ENCODE measurements at places on chromosomes 2 and 18.
A peak's percentile ranks its signal among the peaks of the same experiment; 100 is the strongest.

GRCh38 chr2:105134081-105134480 lies 96.2 kb downstream of the MRPS9 start:
- no peak for DNase-seq
- no peaks in the 10 kb centered on the region for H3K36me3 ChIP-seq
- no peak overlapping the region for H3K27ac ChIP-seq
- H3K4me3 ChIP-seq, result no peak overlapping the region
- H3K27me3 ChIP-seq, result no peaks in the 10 kb centered on the region
- no peaks in the 10 kb centered on the region for H3K4me1 ChIP-seq

- H3K27ac ChIP-seq, result peak overlapping the region; percentile 95
- H3K4me3 ChIP-seq, result no peak overlapping the region
- peaks cover 10% of the 10 kb centered on the region for H3K27me3 ChIP-seq
- no peaks in the 10 kb centered on the region for H3K36me3 ChIP-seq
- peaks cover 82% of the 10 kb centered on the region for H3K4me1 ChIP-seq
These were observed 131.4 kb upstream of the SLC1A4 start for GRCh38 chr2:64857581-64858471.

- no peaks in the 10 kb centered on the region for H3K27me3 ChIP-seq
- no peaks in the 10 kb centered on the region for H3K4me1 ChIP-seq
- DNase-seq, result no peak
- H3K27ac ChIP-seq, result no peak overlapping the region
- peaks cover 94% of the 10 kb centered on the region for H3K36me3 ChIP-seq
These were observed 34.6 kb downstream of the TGFBRAP1 start for GRCh38 chr2:105294844-105295481.

- peaks cover 8% of the 10 kb centered on the region for H3K4me1 ChIP-seq
- no peak overlapping the region for H3K4me3 ChIP-seq
- H3K36me3 ChIP-seq, result peaks cover 9% of the 10 kb centered on the region
- H3K27me3 ChIP-seq, result no peaks in the 10 kb centered on the region
- DNase-seq, result no peak
These were observed 8.2 kb downstream of the SMARCAL1 start for GRCh38 chr2:216420367-216421101.

- DNase-seq, result no peak
- no peak overlapping the region for H3K4me3 ChIP-seq
- no peaks in the 10 kb centered on the region for H3K27me3 ChIP-seq
- peaks cover 59% of the 10 kb centered on the region for H3K4me1 ChIP-seq
- H3K27ac ChIP-seq, result peak overlapping the region; percentile 87
- peaks cover 33% of the 10 kb centered on the region for H3K36me3 ChIP-seq
These were observed 26.8 kb downstream of the PLEK start for GRCh38 chr2:68391869-68392268.

GRCh38 chr2:2000724-2001061 lies 256.4 kb upstream of the PXDN start:
- no peak overlapping the region for H3K4me3 ChIP-seq
- H3K27ac ChIP-seq, result no peak overlapping the region
- no peaks in the 10 kb centered on the region for H3K27me3 ChIP-seq
- H3K36me3 ChIP-seq, result no peaks in the 10 kb centered on the region
- DNase-seq, result no peak
- no peaks in the 10 kb centered on the region for H3K4me1 ChIP-seq

- no peak overlapping the region for H3K4me3 ChIP-seq
- H3K36me3 ChIP-seq, result no peaks in the 10 kb centered on the region
- DNase-seq, result no peak
These were observed 1186.8 kb upstream of the CELF4 start for GRCh38 chr18:38752430-38752829.

- no peak overlapping the region for H3K4me3 ChIP-seq
- H3K4me1 ChIP-seq, result no peaks in the 10 kb centered on the region
- H3K27ac ChIP-seq, result no peak overlapping the region
These were observed 8.3 kb upstream of the ASB1 start for GRCh38 chr2:238418196-238418998.

GRCh38 chr2:40120026-40120425 lies 331.9 kb downstream of the SLC8A1 start:
- H3K4me1 ChIP-seq, result no peaks in the 10 kb centered on the region
- no peak overlapping the region for H3K4me3 ChIP-seq
- H3K36me3 ChIP-seq, result no peaks in the 10 kb centered on the region
- no peak for DNase-seq
- H3K27me3 ChIP-seq, result no peaks in the 10 kb centered on the region
- no peak overlapping the region for H3K27ac ChIP-seq

- no peaks in the 10 kb centered on the region for H3K36me3 ChIP-seq
- H3K27me3 ChIP-seq, result no peaks in the 10 kb centered on the region
- H3K4me3 ChIP-seq, result no peak overlapping the region
These were observed 262.1 kb downstream of the LPIN1 start for GRCh38 chr2:12008425-12009061.

- no peak overlapping the region for H3K4me3 ChIP-seq
- no peaks in the 10 kb centered on the region for H3K36me3 ChIP-seq
- H3K27me3 ChIP-seq, result no peaks in the 10 kb centered on the region
- H3K4me1 ChIP-seq, result no peaks in the 10 kb centered on the region
These were observed 244.1 kb downstream of the SH3BP4 start for GRCh38 chr2:235195921-235196320.

- no peak overlapping the region for H3K27ac ChIP-seq
- DNase-seq, result no peak
These were observed 64.0 kb downstream of the ODC1 start for GRCh38 chr2:10383960-10384734.

DNA sequence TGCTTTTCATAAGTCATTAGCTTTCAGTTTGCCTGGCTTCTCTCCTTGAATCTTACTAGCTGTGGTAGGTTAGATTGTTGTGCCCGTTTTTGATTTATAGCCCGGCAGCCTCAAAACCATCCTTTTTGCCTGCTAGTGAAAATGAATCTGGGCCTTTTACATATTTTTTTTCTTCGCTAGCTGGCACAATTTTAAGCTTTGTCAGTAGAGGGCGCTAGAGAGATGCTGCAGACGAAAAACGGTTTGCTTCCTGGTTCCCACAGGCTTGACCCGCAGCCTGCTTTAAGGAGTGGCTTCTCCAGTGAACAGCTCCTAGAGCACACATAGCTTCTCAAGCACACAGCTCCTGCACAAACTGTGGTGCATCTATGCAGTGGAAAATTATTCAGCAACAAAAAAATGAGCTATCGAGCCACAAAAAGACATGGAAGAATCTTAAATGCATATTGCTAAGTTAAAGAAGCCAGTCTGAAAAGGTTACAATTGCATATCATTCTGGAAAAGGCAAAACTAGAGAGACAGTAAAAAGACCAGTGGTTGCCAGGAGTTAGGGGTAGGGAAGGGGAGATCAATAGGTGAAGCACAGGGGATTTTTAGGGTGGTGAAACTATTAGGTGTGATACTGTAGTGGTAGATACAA lies 47.9 kb downstream of the E2F6 start:
- no peak for DNase-seq
- no peak overlapping the region for H3K4me3 ChIP-seq
- H3K27me3 ChIP-seq, result no peaks in the 10 kb centered on the region
- H3K4me1 ChIP-seq, result no peaks in the 10 kb centered on the region

DNA sequence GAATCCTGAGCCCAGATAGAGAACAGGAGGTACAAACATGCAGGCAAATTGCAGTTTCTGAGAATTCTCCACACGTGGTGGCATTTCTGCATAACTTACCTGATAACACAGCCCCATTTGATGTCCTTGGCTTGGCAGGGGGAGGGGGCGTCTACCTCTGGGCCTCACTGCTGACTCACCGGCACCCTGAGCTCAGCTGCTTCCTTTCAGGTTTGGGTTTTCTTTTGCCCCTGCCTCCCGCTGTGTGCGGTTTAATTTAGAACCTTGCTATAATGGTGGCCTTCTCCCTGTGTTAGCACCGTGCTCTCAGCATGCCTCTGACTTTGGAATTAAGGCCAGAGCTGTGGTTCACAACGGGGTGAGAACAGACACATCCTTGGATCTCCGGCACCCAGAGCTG lies 4.4 kb downstream of the CTIF start:
- no peaks in the 10 kb centered on the region for H3K36me3 ChIP-seq
- H3K27ac ChIP-seq, result no peak overlapping the region
- no peak for DNase-seq
- H3K27me3 ChIP-seq, result no peaks in the 10 kb centered on the region
- peaks cover 24% of the 10 kb centered on the region for H3K4me1 ChIP-seq

DNA sequence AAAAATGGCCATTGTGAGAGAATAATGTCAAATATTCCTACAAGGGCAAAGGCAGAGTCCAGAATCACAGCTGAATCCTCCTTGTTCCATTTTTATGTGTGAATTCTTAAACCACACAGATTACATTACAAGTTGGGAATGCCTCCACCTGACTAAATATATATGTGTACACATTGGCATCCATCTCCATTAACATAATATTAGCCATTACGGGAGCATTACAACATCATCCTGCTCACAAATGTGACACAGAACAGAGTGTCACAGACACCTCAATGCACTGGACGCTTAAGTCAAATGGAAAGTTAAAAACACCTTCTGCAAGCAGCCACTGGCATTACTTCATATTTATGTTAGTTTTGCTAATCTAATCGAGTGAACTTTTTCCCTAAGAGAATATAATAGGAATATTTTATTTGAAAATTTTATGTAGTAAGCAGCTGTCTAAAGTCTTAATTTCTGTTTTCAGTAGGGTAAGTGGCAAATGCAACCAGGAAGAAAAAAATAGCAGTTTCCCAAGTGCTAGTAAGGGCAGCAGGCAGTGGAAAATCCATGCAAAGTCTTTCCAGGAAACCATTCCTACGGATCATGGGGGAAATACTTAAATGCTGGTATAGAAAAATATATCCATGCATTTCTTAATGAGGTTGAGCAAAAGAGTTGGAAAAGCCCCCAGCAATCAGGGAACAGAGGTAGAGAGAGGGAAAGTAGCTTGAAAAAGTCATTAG lies 255.6 kb downstream of the OSR1 start:
- H3K27ac ChIP-seq, result no peak overlapping the region
- no peaks in the 10 kb centered on the region for H3K27me3 ChIP-seq
- H3K4me3 ChIP-seq, result no peak overlapping the region
- H3K4me1 ChIP-seq, result no peaks in the 10 kb centered on the region
- no peaks in the 10 kb centered on the region for H3K36me3 ChIP-seq
- no peak for DNase-seq

DNA sequence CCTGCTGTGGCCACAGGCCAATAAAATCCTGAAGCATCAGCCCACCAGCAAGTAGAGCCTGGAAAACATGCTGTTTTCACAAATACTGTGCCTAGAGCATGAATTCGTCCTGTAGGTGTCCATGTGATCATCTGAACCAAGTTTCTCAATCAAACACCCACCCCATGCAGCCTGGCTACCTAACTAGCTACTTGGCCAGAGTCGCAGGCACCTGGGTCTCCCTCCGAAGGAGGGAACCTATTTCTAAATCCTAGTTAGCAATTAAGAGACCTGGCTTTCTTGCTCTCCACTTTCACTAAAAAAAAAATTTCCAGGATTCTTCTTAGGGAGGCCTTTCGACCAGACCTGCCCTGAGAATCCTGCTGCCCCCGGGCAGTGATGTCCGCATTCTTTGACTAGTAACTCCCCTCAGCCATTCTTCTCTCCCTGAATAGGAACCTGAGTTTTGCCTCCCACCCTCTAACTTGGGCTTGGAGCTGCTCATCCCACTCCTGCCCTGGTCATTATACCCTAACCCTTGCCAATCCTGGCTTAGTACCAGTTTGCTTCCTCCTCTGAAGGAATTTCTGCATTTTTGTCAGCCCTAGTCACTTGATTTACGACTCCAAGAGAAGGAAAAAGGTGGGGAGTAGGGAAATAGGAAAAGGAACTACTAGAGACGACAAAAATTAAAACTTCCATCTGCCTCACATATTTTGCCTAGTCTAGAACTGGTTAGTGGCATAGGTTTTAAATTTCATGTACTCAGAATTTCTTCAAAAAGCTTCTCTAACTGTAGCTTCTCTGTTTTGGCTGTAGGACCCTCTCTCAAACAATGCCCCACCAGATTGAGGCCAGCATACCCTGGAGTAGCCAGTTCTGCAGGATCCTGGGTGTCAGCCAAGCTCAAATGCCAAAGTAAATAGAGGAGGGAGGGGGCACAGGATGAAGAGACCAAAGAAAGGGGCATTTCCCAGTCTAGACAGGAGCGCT lies 25.4 kb upstream of the TANK start:
- DNase-seq, result no peak
- no peaks in the 10 kb centered on the region for H3K36me3 ChIP-seq
- no peaks in the 10 kb centered on the region for H3K27me3 ChIP-seq
- peaks cover 34% of the 10 kb centered on the region for H3K4me1 ChIP-seq
- H3K27ac ChIP-seq, result peak overlapping the region; percentile 86
- no peak overlapping the region for H3K4me3 ChIP-seq

DNA sequence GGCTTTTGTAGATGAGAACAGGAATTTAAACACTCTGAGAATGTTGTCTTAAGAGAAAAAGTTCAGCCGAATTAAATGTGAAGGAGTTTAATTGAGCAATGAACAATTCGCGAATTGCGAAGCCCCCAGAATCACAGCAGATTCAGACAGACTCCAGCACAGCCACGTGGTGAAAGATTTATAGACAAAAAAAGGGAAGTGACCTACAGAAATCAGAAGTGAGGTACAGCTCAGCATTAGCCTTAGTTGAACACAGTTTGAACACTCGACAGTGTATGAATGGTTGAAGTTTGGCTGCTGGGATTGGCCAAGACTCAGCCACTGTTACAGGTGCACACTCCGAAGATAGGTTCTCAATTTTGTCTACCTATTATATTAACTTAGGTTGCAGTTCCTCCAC lies 264.0 kb upstream of the CHST9 start:
- no peak overlapping the region for H3K27ac ChIP-seq
- no peak overlapping the region for H3K4me3 ChIP-seq
- no peaks in the 10 kb centered on the region for H3K36me3 ChIP-seq
- peaks cover 8% of the 10 kb centered on the region for H3K4me1 ChIP-seq
- no peak for DNase-seq
- H3K27me3 ChIP-seq, result no peaks in the 10 kb centered on the region

- no peaks in the 10 kb centered on the region for H3K36me3 ChIP-seq
- DNase-seq, result no peak
- peak overlapping the region; percentile 59 for H3K27ac ChIP-seq
- no peaks in the 10 kb centered on the region for H3K27me3 ChIP-seq
- H3K4me3 ChIP-seq, result no peak overlapping the region
- H3K4me1 ChIP-seq, result peaks cover 14% of the 10 kb centered on the region
These were observed 203.9 kb downstream of the MTX2 start for GRCh38 chr2:176473177-176473576.

- H3K36me3 ChIP-seq, result no peaks in the 10 kb centered on the region
- no peak overlapping the region for H3K27ac ChIP-seq
- H3K27me3 ChIP-seq, result no peaks in the 10 kb centered on the region
- DNase-seq, result no peak
- no peaks in the 10 kb centered on the region for H3K4me1 ChIP-seq
These were observed 155.6 kb upstream of the MGAT5 start for GRCh38 chr2:134098321-134098720.

DNA sequence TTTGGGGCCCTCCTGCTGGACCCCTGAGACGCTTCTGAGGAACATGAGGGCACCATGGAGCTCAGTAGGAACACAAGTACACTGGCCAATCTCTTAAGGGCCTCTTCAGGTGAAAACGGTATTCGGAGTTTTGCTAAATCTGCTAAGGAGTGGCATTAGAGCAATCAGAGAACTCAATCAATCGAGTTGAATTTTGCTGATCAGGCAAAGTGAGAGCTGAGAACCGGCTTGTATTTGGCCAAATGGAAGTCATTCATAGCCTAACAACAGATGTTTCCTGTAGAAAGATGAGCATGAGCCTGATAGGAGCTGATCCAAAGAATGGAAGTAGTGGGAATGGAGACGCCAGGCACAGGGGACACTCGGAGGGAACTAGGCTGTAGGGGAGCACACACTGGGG lies 133.7 kb downstream of the DCDC2C start:
- H3K36me3 ChIP-seq, result no peaks in the 10 kb centered on the region
- no peak for DNase-seq
- H3K4me3 ChIP-seq, result no peak overlapping the region
- H3K27me3 ChIP-seq, result no peaks in the 10 kb centered on the region

All from spleen (tissue), 13 donors.